ENCODE measurements at places on chromosomes 3 and 15.
A peak's percentile ranks its signal among the peaks of the same experiment; 100 is the strongest.

- no peak for DNase-seq
These were observed 8.6 kb downstream of the PKM start for GRCh38 chr15:72222393-72222792.

DNA sequence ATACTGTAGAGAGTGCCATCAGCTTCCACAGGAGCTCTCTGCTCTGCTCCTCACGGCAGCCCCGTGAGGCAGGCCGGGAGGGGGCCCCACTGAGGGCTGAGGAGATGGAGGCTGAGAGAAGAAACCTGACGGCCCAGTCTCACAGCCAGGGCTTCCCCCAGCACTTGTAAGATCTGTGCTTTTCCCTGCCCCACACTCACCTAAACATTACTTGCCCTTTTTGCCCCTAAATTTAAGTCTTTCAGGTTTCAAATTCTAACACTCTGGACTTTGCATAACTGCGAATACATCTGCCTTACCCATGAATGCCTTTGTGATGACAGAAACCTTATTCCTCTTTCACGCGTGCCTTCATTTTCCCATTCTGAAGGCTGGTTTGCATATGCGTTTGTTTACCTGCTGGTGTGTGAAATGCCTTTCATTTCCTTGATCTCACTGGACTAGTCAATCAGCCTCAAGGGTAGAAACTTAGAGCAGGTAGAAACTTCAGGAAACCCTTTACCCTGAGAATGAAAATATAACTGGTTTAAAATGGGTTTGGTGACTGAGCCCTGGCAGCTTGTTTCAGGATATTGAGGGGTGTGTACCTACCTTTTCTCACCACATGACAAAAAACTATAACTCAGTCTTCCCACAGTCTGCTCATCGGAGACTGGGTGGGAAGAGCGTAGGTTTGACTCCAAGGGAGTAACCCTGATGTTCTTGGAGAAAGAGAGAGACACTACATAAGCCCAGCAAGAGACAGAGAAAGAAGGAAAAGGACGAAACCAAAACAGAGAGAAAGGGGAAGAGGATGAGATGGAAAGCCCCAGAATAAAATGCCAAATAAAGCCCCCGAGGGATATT, 20.1 kb downstream of the SLC12A8 start:
- DNase-seq = no peak

DNA sequence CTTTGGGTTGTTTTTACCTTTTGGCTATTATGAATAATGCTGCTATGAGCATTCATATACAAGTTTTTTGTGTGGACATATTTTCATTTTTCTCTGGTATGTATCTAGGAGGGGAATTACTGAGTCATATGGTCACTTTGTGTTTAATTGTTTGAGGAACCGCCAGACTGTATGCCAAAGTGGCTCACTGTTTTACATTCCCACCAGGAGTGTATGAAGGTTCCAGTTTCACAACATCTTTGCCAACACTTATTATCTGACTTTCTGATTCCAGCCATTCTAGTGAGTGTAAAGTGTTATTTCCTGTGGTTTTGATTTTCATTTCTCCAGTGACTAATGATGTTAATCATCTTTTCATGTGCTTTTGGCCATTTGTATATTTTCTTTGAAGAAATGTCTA, 51.8 kb downstream of the CMTM7 start:
- peak; percentile 38 for DNase-seq

DNA sequence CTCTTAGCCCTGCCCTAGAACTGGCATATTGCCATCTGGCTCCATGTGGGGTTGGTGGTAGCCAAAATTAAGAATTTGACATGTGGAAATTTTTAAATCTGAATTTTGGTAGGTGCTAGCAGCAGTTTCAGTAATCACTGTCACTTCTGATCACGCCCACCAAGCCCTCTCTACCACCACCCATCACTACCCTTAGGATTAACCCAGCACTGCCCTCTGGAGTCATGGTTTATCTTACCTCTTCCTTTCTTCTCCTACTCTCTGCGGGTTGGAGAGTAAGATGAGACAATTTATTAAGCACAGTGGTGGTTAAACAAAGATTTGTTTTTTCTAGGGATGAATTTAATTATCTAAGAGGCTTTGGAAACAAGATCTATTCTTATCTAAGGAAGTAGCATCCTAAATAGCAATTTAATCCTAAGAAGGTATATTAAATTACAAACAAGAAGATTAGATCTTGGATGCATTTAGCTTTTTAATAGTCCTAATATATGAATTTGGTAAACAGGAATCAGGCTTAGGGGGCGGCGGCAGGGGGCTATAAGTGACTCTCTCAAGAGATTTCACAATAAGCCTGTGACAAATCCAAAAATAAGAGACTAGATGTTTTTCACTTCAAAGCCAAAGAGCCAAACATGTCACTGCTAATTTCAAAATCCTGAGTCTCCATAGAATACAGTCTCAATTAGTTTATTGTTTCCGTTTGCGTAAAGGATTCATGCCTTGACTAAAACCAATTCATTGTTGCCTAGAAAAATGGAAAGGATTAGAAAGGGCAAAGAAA, 498.4 kb upstream of the UBE2E2 start:
- no peak for DNase-seq

GRCh38 chr3:87167628-87168456, 59.3 kb upstream of the CHMP2B start:
- DNase-seq = no peak

- no peak for DNase-seq
These were observed 218.9 kb upstream of the THRB start for GRCh38 chr3:24713516-24713915.

DNA sequence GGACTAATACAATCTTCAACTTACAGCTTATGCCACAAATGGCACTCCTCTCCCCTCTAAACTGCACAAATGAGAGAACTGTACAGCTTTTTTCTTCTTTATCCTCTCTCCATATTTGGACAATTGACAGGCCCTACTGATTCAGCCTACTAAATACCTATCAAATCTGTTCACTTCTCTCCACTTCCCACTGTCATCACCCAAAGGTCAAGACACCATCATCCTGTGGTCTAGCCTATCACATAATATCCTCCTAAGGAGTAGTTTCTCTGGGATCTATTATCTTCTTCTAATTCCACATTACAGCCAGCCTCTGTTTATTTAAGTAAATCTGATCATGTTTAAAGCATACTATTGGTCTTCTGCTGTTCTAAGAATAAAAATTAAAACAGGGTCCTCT, 33.0 kb upstream of the SLC12A8 start:
- DNase-seq = no peak

GRCh38 chr15:55652909-55653495, 64.9 kb upstream of the PYGO1 start:
- no peak for DNase-seq

- DNase-seq = no peak
These were observed 210.2 kb downstream of the NR1D2 start for GRCh38 chr3:24155276-24155675.

DNA sequence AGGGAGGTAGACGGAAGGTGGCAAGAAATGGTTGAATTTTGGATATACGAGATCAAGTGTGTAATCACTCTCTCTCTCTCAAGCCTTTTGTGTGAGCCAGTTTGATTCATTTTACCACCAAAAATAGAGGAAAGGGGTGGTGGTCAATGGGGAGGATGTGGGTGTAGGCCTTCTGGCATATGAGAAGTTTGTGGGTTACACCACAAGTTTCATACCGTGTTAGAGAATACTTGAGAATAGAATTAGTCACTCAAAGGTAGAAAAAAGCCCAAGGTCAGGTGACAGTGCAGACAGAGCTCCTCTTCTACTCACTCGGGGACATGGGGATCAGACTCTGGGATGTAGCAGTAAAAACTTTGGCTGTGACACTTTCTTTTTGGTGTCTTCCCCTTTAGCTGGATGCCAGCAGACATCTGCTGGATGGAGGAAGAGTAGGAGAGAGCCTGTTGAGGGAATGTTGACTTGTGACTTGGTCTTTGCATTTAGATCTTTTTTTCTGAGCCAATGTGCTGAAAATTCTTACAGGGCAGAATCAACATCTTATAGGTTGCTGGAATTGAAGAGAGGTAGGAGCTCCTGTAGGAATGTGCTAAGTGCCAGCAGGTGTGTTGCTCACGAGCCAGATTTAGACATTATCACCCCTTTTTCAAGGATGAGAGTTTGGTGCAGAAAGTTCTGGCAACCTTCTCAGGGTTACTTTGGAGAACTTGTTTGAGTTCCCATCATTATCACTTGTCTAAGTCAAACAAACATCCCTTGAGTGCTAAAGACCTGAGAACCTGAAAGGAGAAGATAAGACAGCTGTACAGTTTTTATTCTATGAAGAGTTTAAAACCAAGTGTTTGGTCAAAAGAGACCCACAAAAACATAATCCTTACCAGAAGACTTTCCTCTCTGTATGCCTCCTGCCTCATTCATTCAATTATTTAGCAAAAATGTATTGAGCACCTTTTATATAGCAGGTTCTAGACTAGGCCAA, 43.9 kb upstream of the RYK start:
- no peak for DNase-seq

DNA sequence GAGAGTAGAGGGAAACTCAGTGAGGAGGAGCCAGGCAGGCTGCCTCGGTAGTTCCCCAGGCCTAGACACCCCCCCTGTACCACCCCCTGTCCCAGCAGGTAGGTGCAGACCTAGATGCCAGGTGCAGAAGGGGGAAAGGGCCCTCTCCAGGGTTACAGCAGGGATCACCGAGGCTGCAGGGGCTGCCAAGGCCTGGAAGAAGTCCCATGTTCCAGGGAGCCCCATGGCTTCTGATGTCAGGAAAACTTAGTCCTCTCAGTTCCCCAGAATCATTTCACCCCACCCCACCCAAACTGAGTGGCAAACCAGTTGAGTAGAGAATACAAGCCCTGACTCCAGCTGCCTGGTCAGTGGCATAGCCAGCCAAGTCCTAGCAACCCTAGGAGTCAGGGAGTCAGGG, 7.4 kb upstream of the SEMA3B start:
- DNase-seq = no peak

- no peak for DNase-seq
These were observed 33.6 kb upstream of the EIF5A2 start for GRCh38 chr3:170942011-170942410.

DNA sequence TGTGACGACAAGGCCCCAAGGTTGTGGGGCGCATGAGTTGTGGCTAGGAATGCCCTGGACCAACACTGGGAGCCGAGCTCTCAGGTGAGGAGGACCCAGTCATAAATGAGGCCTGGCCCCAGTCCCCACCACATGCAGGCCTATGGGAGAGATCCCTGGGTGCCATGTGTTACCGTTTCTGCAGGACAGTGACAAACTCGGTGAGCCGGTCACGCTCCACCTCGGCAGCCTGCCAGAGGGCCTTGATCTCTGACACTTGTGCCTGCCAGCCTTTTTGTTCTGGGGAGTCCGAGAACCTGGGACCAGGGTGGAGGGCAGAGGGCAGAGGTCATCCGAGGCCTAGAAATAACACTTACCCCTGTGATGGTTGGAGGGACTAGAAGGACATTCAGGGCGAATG, 27.7 kb upstream of the HHATL start:
- no peak for DNase-seq

DNA sequence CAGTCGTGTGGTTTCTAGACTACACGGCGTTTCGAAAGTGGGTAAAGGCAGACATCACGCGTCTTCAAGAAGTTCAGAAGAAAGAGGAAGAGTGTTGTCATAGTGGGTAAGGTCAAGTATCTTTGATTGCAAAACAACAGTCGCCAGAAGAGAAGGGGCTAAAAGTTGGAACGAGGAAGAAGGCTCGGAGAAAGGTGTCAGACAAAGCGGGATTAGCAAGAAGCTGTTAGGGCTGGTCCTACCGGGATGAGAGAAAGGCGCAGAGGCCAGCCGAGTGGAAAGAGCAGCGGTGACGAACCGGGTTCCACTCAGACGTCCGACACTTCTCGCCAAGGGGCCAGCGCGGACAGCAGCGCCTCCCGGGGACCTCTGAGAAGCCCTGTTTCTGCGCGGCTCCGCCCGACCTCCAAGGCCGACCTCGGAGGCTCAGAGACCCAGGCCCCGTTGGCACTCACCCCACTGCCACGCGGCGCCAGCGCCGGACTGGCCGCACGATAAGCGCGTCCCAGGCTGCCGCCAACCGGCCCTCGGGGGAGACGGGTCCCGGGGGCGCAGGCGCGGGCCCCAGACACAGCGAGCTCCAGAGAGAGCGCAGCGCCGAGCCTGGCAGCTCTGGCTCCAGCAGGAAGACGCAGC, 436 bp downstream of the ADPGK start:
- DNase-seq = no peak

GRCh38 chr3:38205472-38205805, 40.1 kb downstream of the OXSR1 start:
- DNase-seq = no peak

GRCh38 chr15:72916897-72917296, 133.3 kb upstream of the ADPGK start:
- DNase-seq = no peak

DNA sequence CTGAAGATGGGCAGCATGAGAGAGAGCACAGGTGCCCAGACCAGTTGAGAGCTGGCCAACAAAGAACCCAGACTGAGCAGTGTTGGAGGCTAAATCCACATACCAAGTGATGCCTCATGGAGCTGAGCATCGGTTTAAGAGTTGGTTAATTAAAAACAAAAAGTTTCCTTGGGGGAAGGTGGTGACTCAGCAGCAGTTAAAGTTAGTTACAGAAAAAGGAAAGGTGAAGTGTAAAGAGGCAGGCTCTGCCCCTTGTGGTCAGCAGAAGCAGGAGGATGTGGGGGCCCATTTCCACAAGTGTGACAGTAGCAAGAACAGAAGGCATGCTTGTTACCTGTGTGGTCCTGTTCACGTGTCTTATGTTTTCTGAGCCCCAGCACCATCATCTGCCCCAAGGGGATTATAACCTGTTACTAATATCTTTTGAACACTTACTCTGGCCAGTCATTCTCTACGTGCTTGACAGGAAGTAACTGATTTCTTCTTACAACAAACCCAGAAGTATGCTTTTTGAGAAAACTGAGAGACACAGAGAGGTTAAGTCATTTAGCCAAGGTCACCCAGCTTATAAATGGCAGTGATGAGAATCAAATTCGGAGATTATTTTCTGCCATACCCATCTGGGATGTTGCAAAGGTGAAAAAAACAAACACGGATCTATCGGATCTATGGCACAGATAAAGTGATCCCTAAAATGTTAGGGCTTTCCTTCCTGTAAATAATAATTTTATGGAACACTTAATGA, 91.0 kb downstream of the EPHB1 start:
- DNase-seq = peak; percentile 21

GRCh38 chr15:95994418-95994817, 336.1 kb upstream of the NR2F2 start:
- no peak for DNase-seq

DNA sequence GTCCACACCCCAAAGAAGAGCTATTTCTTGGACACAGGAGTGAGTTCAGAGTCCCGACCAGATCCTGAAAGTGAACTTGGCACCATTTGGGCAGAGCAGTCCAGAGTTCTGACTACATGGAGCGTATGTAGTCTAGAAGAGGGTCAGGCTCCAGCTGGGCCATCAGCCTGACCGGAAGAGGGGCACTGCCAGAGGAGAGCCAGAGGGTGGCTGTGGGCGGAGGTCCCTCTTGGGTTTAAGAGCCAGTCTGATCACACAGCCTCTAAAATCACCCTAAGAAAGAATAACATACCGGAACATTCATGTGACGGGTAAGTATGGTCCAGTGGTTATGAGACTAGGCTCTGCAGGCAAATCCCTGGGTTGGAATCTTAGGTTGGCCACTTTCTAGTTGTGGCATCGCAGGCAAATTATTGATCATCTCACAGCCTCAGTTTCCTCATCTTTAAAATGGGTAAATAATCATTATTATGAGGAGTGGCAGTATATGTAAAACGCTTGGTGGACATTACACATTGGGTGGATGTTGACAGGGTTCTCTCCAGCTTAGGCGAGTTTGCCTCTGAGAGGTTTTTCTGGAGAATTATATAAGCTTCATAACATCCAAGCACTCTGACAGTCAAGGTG, 2.1 kb upstream of the RAP2B start:
- no peak for DNase-seq

- DNase-seq = peak; percentile 98
These were observed 120.1 kb upstream of the UBE2E1 start for GRCh38 chr3:23685541-23686258.

GRCh38 chr15:76451540-76451939, 115.0 kb downstream of the ISL2 start:
- DNase-seq = no peak
